ENCODE measurements at places on chromosomes 7 and 10. TPM values are rescaled to one million over a fixed set of nuclear protein-coding genes. Genes with fewer than 3 reads are reported as not detected.
A peak's percentile ranks its signal among the peaks of the same experiment; 100 is the strongest.

GRCh38 chr10:124741281-124741921 lies 2.8 kb downstream of the FAM53B start:
- peak; percentile 71 for DNase-seq

DNA sequence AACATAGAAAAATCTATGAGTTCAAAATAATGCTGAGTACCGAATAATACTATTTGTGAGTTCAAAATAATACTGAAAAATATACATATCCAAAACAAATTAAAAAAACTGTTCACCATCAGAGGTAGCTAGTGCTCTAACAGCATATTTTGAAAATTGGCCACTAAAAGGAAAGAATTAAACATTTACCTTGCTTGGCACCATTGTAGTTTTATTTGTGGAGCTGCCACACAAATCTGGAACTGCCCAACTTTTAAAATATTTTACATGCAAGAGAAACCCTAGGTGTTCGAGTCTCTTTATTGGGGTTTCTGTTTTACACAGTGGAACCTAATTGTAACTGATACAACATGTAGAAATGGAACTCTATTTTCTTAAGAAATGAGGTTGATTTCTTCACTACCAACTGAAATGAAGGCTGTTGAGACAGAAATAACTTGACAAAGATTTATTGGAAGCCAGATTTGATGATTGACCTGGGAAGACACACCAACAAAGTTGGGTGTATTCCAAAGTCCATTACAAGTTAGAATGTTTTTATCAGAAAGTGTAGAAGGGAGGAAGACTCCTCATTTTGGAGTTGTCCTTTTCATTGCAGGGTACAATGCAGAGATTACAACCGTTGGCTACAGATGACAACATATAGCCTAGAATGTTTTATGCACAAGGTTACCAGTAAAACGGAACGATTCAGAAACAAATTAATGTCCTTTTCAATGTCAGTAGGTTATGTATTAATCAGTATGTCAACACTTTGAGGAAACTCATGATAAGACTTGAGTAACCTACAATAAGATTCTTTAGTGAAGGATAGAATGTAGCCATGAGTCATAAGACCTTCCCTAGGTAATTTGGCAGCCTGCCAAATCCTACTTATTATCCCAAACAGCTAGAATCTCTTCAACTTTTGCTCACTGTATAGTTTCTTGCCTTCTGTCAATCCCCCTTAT lies 73.8 kb upstream of the PAPSS2 start:
- no peak for DNase-seq

DNA sequence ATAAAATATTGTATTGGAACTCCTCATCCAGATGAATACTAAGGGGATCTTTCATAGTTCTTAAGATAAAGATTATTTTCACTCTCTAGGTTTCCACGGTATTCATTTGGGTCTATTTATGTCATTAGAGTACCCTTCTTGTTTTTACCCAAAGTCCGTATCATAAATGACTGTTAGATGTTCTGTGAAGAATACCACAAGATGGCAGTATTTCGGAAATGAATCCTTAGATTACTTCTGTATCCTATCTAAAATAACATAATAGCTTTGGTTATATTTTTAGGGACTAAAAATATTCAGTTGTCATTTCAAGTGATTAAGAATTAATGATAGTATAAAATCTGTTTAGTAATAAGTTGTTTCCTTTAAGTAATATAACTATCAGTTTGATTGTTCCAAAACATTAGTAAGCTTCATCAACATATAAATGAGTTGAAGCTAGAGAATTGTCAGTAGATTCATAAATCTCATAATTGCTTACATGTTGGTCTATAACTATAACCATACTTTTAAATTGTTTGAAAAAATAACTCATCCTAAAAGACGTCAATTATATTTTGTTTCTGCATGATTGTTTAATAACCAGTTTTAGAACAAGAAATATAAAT lies 337.5 kb upstream of the KCND2 start:
- peak; percentile 64 for DNase-seq

DNA sequence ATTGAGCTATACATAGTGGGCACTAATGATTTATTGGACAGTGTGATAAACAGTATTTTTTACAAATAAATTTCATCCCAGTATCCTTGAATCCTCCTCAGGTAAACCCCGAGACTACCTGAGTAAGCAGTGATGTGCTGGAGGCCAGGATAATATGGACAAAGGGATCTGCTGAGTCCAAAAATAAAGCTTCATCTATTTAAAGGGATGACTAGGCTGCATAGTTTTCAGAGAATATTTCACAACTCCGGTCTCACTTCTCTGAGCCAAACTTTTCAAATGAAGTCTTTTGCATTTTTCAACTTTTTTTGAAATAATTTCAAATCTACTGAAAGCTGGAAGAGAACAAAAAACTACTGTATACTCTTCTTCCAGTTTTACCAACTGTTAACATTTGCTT lies 2.5 kb downstream of the ACTR3B start:
- DNase-seq, result no peak

GRCh38 chr10:89278034-89278535 lies 23.8 kb upstream of the IFIT2 start:
- no peak for DNase-seq

DNA sequence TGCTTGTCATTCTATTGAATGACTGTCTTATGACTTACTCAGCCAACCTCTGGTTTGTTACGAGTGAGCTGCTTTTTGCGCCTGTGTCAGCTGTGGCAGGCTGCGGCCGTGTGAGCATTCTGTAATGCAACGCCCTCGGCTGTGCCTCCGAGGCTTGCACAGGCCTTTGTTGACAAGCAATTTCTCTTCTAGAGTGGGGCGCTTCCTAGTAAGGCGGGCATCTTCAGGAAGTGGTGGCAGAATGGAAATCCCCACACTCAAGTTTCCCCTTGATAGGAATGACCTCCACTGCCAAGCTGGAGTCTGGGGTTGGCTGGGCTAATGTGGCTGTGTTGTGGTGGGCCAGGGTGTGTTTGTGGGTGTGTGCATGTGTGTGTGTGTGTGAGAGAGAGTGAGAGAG lies 20.2 kb upstream of the TMEM178B start:
- DNase-seq, result no peak

- no peak for DNase-seq
Measured at GRCh38 chr7:158724658-158725505, 20.3 kb upstream of the NCAPG2 start.

DNA sequence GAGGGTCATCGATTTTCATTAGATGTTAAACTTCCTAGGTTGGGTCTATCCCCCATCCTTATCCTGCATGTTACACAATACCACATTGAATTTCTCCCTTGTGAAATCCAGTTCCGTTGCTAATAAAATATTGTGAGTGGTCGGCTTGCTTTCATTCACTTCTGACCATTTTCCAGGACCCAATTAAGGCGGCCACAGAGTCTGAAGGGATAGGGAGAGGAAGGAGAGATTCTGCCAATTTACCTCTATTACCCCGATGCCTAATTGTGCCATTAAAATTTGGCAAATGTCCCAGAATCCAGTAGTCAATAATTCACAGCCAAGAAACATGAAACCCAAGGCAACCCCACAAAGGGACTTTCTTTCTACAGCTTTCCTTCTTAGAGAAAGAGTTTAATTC lies 129.9 kb downstream of the IPMK start:
- DNase-seq, result no peak

Gene SEMA3E
- not detected for polyA plus RNA-seq

Gene IFIT1
- polyA plus RNA-seq, result 0.03 TPM

Gene CALHM3
- not detected for polyA plus RNA-seq

DNA sequence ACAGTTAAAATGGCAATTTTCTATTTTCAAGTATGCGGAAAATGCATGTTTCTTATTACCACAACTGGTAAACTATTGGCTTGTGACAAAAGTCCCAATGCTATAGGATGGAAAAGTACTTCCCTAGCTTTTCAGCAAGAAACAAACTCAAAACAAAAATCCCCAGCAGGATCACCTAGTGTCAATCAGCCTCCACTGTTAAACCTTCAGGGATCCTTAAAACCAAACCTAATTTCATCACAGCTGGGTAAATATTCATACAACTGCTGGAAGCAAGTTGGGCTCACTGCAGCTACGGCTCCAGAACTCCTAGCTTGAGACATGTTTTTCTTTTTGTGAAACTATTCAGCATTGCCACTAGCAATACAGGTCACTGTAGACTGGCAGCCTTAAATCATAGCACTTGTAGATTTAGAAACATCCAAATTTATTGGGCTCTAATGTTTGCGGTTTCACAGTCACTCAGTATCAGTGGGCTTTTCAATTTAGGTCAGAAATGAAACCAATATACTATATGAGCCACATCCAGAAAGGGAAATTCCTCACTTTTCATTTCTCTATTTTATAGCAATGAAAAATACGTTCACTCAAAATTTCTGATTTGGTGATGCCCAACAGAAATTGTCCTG lies 145.2 kb upstream of the ANK3 start:
- DNase-seq, result no peak

GRCh38 chr10:100997360-100998182 lies 2.0 kb upstream of the LZTS2 start:
- peak; percentile 83 for DNase-seq

GRCh38 chr7:23168111-23168885 lies 13.6 kb upstream of the NUP42 start:
- no peak for DNase-seq

DNA sequence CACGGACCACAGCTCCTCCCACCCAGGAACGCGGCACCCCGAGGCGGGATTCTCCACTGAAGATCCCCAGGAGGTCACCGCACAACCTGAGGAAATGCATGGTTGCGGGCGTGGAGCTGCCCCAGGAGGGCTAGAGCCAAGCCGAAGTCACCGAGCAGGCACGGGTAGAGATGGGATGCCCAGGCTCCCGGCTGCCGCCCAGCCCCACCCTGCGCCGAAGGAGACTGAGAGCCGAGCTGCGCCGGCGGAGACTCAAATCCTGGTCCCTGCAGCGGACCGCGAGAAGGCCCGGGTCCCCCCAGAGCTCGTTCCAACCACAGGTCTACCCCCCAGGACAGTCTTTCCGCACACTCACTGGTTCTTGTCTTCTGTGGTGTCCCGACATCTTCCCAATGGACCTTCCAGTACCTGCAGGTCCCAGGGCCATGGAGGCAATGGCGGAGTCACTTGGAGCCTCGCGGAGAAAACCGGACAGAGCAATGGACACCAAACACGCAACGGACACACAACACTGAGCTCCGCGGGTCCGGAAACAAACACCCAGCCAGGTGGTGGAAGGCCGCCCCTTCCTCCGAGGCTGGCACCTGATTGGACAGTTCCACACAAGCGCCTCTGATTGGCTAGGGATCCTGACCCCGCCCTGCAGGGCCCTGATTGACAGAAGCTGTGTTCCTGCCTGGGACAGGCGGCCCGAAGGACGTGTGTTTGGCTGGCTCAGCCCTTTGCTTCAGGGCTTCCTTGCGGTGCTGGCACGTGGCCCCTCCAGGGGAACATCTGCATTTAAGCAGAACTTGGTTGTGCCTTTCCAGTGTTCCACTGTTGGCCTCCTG lies 331.9 kb upstream of the NUPR2 start:
- DNase-seq, result peak; percentile 22

Measured in K562 (cell line).